GM12878 (cell line): ENCODE measurements at places on chromosomes 3 and 15. TPM values are rescaled to one million over a fixed set of nuclear protein-coding genes. Genes with fewer than 3 reads are reported as not detected.

GRCh38 chr3:120780977-120781376, 38.4 kb downstream of the GTF2E1 start:
- peak; percentile 62 for DNase-seq

- DNase-seq: no peak
Measured at GRCh38 chr15:101201411-101202174, 50.3 kb downstream of the CHSY1 start.

- DNase-seq: no peak
Measured at GRCh38 chr3:51975852-51976549, 1.1 kb downstream of the ABHD14A start.

- DNase-seq: no peak
Measured at GRCh38 chr3:140711390-140712035, 33.6 kb downstream of the TRIM42 start.

DNA sequence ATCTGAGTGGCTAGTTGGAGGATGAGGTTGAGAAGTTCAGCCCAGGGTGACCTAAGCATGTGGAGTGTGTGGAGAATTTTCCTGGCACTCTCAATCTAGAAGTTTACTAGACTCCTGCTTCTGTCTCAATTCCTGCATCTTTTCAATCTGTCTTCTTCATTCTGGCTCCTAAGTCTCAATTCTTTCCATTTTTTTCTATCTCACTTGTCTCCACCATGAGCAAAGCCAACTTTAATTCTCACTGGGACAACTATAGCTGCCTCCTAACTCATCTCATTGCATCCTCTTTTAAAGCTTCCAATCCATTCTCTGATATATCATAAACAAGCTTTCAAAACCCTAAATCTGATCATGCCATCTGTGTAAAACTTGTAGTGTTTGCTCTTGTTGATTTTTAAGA, 569.3 kb downstream of the NAALADL2 start:
- no peak for DNase-seq

DNA sequence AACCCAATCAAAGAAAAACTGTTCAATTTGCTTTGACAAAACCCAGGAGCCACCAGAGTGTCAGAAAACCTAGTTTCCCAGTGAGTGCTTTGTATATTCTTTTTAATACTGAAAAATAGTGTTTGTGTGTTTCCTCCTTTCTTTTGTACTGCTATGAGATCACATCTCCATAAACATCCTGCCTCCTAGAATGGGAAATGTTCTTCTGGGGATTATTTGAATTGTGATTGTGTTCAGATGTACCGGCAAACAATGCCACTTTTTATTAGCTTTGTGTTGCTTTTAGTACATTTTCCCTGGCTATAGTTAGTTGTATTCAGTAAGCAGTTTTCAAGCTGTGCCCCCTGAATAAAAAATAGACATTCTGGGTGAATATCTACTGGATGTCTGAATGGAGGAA, 148.0 kb upstream of the NR2E3 start:
- DNase-seq: no peak

DNA sequence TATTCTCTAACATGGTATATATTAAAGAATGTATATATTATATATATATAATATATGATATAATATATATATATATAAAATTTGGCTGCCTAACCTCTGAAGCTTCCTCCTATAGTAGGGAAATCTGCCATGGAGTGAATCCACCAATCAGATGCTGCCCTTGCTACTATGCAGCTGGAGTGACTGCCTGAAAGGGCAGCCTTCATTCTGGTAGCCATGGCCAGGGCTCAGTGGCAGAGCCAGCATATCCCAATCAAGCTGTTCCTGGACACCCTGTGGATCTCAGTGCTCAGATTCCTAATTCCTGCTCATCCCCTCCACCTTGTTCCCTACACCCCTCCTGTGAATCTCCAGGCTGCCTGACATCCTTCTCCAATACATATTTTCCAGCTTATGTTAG, 2.2 kb upstream of the SH3GL3 start:
- no peak for DNase-seq

DNA sequence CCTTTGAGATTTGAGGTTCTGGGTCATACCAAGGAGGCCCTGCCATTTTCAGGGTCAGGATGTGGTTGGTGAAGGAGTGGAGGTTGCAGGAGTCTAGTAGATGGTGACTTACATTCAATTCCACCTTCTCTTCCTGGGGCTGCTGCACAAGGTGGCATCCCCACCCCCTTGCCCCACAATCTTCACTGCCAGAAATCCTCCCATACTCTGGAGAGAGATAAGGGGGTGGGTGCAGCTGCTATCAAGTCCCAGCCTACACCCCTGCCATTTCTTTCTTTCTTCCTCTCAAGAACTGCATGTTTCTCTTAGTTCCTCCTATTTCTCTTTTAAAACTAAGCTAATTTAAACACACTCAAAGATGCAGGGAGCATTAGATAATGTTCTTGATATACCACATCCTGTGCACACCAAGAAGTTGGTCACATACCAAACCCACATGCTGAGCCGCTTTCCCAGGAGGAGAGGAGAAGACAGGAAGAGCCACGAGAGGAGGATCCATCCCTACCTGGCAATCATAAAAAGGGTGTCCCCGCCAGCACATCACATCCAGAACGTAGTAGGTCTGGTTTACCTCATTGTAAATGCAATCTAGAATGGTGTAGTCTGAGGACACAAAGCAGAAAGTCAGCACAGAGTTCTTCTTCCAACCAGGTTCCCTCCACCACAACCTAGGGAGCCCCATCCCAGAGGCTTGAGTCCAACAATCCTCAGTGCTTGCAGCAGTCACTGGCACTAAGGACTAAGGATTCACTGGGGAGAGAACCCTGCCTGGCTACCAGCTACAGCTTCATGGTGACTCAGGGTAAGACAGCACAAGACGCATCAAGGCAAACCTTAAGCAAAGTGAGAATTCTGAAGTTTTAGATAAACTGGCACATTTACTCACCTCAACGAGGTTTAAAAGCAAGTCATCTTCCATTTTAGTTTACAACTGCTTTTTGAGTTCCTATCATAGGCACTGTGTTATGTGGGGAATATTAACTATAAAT, 18.5 kb downstream of the SNUPN start:
- no peak for DNase-seq

DNA sequence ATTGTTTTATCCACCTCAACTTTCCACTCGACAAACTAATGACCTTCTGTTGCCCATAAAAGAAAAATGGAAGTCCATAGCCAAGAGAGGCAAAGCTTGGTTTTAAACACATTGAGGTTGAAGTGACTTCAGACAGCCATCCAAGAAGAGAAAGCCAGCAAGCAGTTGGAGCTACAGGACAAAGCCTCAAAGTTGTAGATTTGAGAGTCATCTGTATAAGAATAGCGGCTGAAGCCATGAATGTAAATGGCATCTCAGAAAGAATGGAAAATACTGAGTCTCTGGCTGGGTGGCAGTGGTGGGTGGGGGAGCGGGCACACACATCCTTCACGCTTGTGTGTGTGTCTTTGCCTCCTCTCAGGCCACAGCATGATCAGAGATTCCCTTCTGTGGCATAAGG, 124.1 kb upstream of the CHRM5 start:
- no peak for DNase-seq

GRCh38 chr3:188349351-188349901, 195.5 kb downstream of the LPP start:
- no peak for DNase-seq

DNA sequence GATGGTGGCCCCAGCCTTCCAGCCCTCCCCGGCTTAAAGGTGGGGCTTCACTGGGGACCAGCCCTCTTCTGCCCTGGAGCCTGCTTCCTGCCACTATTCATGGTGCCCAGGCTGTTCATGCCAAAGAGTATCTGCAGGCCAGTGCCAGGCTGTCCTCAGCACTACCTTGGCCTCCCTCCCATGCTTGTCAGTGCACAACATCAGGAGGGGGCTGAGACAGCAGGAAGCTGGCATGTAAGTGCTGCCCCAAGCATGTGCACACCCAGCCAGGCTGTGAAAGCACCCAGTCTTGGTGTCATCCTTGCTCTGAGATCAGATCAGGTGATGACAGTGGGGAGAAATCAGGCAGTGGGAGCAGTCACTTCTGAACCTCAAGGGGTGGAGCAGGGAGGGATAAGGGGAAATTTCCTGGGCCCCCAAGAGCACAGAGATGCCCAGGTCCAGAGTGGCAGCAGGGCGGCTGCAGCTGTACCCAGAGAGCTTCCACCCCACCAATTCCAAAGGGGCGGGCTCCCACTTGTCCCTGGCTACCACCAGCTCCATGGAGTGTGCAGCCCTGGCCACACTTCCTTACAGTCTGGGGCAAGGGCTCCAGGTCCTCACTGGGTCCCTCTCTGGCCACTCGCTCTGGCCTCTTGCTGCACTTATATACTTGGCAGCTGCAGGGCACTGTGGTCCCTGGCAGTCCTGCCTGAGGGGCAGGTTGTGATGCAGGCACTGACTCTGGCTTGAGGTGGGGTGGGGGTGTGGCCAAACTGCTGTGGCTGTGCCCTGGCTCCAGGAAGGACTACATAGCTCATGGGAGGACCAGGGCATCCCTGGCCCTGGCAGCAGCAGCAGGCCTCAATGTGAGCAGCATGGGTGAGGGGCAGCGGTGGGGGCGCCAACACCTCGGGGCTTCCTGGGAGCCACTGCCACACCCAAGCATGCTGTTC, 91.4 kb upstream of the TNFSF10 start:
- DNase-seq: no peak

- no peak for DNase-seq
Measured at GRCh38 chr3:81289676-81290075, 471.8 kb downstream of the GBE1 start.

DNA sequence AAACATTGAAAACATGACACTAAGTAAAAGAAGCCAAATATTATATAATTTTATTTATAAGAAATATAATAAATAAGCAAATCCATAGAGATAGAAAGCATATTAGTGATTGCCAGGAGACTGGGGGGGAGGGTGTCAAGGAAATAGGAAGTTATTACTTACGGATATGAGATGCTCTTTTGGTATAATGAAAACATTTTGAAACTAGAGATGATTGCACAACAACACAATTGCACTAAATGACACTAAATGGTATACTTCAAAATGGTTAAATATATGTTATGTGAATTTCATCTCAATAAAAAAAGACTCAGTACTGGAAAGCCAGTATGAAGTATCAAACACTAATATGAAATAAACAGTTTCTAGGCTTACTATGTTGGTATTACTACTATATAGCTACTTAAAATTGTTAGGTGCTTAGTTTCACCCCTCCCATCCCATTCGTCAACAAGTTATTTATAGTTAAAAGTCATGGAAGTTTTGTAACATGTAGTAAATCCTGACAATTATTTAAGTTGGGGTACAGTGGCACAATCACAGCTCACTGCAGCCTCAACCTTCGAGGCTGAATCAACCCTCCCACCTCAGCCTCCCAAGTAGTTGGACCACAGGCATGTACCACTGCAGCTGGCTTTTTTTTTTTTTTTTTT, 43.7 kb downstream of the STAG1 start:
- DNase-seq: no peak

DNA sequence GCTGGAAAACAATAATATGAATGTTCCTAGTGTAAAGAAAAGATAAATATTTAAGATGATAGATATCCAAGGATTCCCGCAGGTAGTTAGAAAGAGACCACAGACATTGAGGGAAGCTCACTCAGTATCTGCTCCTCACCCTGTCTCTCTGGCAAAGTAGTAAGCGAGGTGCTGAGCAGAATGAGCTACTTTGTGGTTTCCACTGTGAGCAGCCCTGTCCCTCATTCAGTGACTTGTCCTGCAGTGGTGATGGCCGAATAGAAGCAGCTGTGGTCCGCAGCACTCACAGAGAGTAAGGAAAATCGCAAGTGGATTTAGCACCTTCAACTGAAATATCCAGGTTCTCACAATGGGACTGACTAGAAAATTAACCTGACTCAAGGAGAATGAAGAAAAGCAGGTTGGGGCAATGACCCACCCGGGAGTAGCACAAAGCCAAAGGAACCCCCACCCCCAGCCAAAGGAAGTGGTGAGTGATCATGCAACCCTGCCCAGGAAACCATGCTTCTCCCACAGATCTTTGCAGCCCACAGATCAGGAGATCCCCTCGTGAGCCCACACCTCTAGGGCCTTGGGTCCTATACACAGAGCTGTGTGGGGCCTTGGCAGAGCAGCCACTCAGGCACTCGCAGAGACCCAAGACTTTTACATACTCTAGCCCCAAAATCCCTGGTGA, 21.8 kb upstream of the SLC25A38 start:
- no peak for DNase-seq

DNA sequence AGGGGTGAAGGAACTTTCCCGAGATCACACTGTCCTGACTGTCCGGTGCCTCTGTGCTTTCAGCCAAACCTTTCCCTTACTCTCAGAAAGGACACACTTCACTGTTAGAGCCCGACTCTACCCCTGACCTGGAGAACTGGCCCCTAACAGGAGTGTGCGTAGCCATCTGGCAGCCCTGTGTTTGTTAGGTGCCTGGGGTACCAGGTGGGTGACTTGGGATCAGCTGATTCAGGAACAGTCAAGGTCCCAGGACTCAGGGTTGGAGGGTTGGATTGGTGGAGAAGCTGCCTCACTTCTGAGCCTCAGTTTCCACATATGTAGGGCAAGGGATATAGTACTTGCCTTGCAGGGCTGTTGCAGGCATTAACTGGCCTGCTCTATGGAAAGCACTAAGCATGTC, 98.3 kb upstream of the SLC6A11 start:
- DNase-seq: no peak

- DNase-seq: no peak
Measured at GRCh38 chr3:5022966-5023776, 43.9 kb downstream of the BHLHE40 start.

GRCh38 chr15:27017168-27017809, 46.3 kb downstream of the GABRG3 start:
- DNase-seq: peak; percentile 0

GRCh38 chr15:56394909-56395308, 29.7 kb downstream of the TEX9 start:
- DNase-seq: no peak

DNA sequence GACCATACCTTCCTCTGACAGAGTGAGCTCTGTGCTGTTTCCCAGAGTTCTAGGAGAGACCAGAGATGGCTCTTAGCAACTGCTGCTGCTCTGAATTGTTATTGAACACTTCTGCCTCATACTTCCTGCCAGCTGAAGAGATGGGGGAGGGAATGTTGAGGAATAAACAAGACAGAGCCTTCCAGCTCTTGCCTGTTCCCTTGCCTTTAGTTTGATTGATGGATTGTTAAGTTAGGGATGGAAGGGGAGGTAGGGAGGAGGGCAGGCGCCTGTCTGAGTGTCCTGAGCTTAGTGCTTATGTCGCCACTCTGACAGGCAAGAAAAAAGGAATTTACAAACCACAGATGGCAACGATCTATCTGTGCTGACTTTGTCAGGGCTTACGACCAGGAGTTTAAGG, 42.8 kb downstream of the ZNF609 start:
- no peak for DNase-seq

- DNase-seq: no peak
Measured at GRCh38 chr15:81562986-81563385, 189.0 kb upstream of the TMC3 start.

CD80 gene
- 51.8 and 54.4 TPM in 2 replicates for total RNA-seq

PCLAF gene
- total RNA-seq: 88.6 and 90.6 TPM in 2 replicates

IL5RA gene
- total RNA-seq: 0.19 TPM in 1 of 2 replicates, not detected in the other

A4GNT gene
- total RNA-seq: not detected in 2 replicates

SKOR1 gene
- 0.35 and 0.36 TPM in 2 replicates for total RNA-seq

PLCH1 gene
- 0.03 and 0.05 TPM in 2 replicates for total RNA-seq

PXYLP1 gene
- 0.48 and 0.69 TPM in 2 replicates for total RNA-seq

GOLGA8O gene
- not detected in 2 replicates for total RNA-seq

PPP1R14D gene
- not detected in 2 replicates for total RNA-seq

TUSC7 gene
- total RNA-seq: not detected in 2 replicates

SOX14 gene
- total RNA-seq: not detected in 2 replicates

GNAT1 gene
- not detected in 2 replicates for total RNA-seq

RBSN gene
- total RNA-seq: 10.7 and 11.9 TPM in 2 replicates

C2CD4B gene
- not detected in 2 replicates for total RNA-seq
